ENCODE measurements at places on chromosomes 5 and 9.

- no peak for DNase-seq
These were observed 666 bp downstream of the SNX30 start for GRCh38 chr9:112751056-112751795.

DNA sequence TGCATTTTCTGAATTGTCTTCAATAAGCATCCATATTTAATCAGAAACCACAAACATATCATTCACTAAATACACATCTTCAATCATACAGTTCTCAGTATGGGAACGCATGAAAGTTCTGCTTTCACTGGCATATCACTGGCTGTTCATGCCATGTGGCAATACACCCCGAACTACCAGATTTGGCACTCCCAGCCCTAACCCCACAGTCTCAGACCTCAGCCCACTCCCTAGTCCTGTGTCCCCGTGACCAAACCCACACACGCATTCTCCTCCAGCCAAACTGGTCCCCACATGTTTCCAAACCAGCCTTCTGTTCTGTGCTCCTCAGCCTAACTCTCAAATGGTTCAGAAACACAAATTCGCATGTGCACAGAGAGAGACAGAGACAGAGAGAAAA lies 20.6 kb downstream of the KCNMB1 start:
- no peak for DNase-seq

GRCh38 chr9:112048924-112049691 lies 126.0 kb downstream of the SUSD1 start:
- DNase-seq = no peak

DNA sequence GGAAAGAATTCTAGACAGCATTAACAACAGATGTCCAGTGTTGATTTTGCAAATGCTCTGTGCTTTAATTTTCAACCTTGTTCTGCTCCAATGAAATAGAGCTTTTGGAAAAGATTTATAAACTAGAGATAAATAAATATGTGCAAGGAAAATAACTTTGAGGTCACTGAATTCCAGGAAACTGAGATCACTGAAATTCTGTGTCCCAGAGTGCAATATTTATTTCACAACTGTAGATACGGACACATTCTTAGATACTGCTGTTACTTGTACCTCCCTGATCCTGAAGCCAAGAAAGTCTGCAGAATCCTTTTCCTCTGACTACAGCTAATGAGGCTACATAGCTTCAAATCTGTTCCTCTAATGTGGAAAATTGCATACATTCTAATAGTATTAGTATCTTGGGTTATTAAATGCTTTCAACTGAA lies 222.9 kb downstream of the DOCK8 start:
- DNase-seq = no peak

DNA sequence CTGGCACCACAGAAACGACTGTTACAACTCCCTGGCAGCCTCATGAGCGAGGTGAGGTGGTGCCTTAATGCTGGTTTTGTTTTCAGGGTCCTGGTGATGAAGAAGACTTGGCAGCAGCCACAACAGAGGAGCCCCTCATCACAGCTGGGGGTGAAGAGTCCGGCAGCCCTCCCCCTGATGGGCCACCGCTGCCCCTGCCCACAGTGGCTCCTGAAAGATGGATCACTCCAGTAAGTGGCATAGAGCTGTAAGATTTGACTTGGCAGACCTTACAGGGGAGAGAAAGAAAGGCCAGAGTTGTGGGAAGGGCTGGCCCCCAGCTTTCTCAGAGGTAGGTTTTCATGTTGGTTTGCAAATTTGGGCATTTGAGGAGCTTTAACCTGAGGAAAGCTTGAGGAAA lies 72.2 kb downstream of the COL15A1 start:
- DNase-seq = no peak

DNA sequence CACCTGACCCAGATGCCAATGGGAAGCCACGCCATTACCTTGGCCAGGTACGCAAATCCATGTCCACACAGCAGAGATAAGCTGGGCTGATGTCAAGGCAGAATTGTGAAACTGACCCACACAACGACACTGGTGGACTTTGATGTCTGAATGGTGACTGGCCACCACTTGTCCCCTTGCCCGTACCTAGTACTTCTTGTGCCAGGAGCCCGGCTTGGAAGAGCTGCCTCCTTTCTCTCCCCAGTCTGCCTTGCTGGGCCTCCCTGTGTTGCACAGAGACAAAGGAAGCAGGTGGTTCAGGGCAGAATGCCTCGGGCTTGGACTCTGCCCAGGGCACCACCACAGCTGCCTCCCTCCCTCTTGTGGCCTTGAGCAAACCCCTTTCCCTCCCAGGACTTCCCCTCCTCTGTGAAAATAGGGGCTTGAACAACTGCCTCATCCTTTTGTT lies 23.3 kb downstream of the PTGES2 start:
- no peak for DNase-seq

- DNase-seq = no peak
These were observed 41.3 kb upstream of the CDKN2AIPNL start for GRCh38 chr5:134453016-134453415.

GRCh38 chr5:158458086-158458485 lies 599.1 kb upstream of the CLINT1 start:
- no peak for DNase-seq

DNA sequence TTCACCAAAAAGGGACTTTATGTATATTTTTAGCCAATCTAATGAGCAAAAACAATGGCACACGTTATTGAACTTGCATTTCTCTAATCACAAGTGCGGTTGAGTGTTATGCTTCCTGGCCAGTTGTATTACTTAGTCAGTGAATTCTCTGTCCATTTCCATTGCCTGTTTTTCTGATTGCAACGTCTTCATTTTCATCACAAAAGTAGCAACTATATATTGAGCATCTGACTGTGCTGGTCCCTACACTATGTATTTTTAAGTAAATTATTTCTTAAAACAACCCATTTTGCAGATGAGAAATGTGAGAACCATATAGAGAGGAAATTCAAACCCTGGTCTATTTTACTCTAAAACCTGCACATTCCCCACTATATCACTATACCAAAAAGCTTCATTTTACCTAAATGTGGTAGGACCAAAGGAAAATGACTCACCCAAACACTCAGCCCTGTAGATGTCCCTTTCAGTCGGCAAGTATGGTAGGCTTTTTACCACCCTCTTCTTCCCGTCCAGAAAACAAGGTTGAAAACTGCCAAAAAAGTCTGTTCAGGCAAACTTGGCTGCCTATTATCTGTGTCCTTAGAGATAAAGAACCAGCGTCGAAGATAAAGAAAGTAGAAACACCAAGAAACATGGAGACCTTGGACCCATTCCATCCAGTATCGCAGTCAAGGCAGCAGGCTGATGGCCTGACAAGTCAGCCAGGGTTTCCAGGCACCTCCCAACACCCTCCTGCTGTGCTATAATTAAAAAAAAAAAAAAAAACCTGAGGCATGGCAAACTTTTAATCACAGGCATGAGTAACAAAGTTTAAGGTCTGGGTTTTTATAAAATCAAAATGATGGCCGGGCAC lies 18.8 kb upstream of the FAM13B start:
- no peak for DNase-seq

DNA sequence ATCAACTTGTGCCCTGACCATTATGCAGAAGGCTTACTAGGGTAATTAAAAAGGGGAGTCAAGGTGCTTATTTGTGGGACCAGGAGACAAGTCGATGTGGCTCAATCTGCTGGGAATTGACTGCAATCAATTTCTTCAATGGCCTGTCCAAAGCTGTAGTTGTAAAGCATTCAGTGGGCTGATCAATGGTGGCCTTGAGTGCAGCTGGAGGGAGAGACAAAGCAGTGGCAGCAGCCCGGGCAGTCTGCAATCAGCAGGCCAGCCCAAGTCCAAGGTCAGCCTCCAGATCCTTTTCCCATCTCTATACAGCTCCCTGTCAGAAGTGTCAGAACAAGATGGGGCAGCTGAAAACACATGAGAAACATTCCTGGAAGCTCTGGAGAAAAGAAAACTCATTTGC lies 51.0 kb upstream of the BRINP1 start:
- DNase-seq = no peak

- DNase-seq = no peak
These were observed 38.4 kb downstream of the PRKACG start for GRCh38 chr9:68975365-68976043.

GRCh38 chr5:142450419-142450818 lies 125.6 kb upstream of the SPRY4 start:
- no peak for DNase-seq

- DNase-seq = no peak
These were observed 88.6 kb upstream of the GABRP start for GRCh38 chr5:170694911-170695310.

GRCh38 chr9:94706922-94707321 lies 19.6 kb upstream of the AOPEP start:
- no peak for DNase-seq

DNA sequence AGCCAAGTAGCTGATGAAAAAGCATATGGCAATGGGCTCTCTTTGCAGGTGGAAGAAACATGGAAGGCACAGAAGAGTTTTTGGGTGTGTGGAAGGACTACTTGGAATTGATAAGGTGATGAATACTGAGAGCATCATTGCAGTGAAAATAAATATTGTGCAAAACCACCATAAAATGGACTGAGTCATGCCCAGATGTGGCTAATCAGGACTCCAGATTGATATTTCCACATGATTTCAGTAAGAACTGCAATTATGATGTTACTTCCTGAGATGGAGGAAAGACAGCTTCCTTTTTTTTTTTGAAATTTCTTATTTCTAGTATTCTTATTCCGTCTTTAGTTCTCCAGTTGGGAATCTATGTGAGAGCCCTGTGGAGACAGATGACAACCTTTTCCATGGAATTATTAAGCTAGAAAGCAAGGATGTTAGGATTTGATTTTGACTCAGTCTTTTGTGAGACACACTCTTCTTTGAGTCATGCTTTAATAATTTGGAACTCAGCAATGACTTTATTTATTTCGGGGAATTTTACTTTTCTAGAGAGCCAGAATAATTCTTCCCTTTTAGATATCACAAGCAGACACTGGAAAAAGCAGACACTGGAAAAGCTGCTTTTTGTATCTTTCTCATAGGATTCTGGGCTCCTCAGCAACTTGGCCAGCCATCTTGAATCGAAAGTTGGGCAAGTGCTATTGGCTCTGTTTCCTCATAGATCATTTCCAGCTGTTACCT lies 94.2 kb upstream of the VCAN start:
- no peak for DNase-seq

GRCh38 chr9:107105784-107106183 lies 177.3 kb upstream of the RAD23B start:
- DNase-seq = no peak

GRCh38 chr5:107639990-107640389 lies 30.7 kb downstream of the EFNA5 start:
- DNase-seq = no peak

DNA sequence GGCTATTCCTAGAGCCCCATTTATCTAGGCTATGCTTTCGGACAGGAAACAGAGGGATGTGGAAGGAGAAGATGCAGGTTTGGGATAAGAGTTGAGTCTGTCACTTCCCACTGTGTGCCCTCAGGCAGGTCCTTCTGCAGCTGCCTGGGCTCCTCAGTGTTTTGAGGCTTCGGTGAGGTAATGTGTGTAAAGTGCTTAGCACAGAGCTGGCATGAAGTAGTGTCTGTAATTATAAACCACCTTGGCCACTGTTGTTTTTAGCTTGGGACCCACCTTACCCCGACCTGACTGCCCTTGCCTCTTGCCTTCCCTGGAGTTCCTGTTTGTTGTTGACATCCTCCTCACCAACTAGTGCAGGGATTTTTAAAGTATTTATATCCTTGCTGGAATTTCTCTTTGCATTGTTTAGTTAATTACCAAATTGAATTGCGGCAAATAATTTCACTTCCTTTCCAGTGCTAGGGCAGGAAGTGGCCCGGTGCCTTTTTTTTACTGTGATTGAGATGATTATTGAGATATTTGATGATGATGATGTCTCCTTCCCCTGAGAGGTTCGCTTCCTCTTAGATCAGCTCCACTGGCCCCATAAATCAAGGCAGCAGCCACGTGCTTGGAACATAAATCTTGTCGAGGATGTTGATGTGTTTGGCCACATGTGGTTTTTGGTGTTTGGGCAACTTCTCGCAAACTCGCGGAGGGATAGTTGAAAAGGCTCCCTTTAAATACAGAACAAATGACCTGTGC lies 38.3 kb upstream of the DAB2IP start:
- DNase-seq = no peak

DNA sequence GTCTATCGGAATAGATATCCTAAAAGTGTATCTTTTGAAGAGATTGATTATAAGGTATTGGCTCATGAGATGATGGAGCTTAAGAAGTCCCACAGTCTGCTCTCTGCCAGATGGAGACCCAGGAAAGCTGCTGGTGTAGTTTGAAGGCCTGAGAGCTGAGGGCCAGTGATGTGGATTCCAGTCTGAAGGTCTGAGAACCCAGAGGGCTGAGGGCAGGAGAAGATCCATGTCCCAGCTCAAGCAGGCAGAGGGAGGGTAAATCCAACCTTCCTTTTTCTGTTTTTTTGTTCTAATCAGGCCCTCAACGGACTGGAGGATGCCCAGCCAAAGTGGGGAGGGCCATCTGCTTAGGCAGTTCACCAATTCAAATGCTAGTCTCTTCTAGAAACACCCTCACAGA lies 11.0 kb upstream of the ABL1 start:
- no peak for DNase-seq

GRCh38 chr5:44278469-44278868 lies 110.8 kb downstream of the FGF10 start:
- no peak for DNase-seq

DNA sequence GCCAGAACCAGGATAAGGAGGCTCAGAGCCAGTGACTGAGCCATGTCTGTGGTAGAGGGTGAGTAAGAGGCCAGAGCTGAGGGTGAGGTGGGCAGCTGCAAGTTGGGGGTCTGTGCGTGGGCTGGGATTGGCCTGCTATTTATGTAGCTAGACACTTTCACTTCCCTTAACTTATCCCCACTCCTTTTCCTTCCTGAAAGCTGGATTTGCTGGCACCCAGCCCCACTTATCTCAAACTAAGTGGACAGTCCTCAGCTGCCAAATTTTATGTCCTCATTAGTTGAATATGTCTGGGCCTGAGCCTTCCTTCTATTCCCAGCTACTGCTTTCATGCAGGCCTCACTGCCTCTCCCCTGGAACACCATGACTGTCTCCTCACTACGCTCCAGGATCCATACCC lies at the start of gene CCL21:
CCL21 (minus strand) TSS at position 114 of the 400 bp plus-strand sequence; CDS start at position 44, 70 bp downstream.
- DNase-seq = no peak

DNA sequence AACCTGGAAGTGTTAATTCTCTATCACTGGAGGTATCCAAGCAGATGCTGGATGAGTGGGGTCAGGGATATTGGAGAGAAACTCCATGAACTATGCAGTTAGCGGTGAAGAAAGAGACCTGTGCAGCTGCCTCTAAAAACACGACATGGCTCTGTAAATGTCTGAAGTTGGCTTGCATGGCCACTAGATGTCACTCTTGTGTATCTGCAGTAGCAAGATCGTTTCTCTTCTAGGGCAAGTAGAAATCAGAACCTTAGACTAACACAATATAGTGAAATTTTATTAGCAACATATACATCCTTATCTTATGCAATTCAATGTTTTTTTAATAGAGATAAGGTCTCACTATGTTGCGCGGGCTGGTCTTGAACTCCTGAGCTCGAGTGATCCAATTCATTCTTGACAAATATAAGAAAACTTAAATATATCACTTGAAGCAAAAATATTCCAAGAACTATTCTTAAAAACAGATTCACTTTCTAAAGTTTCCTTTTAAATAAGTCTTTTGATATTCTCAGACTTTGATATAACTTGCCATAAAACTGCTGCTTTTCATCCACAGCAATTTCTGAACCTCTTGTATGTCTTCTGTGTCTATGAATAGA lies 2.9 kb downstream of the OR2S2 start:
- DNase-seq = no peak

GRCh38 chr5:138844125-138844461 lies 31.0 kb downstream of the LRRTM2 start:
- DNase-seq = no peak

Data from stimulated activated CD4-positive, alpha-beta T cell treated with anti-CD3 and anti-CD28 coated beads, Interleukin-1b, Interleukin-23, amount 100 ng/mL, for 1 hour (primary cell).